ENCODE measurements at places on chromosomes 1 and 21.

GRCh38 chr21:37266515-37267221, 466 bp downstream of the VPS26C start:
- DNase-seq: peak; percentile 20

DNA sequence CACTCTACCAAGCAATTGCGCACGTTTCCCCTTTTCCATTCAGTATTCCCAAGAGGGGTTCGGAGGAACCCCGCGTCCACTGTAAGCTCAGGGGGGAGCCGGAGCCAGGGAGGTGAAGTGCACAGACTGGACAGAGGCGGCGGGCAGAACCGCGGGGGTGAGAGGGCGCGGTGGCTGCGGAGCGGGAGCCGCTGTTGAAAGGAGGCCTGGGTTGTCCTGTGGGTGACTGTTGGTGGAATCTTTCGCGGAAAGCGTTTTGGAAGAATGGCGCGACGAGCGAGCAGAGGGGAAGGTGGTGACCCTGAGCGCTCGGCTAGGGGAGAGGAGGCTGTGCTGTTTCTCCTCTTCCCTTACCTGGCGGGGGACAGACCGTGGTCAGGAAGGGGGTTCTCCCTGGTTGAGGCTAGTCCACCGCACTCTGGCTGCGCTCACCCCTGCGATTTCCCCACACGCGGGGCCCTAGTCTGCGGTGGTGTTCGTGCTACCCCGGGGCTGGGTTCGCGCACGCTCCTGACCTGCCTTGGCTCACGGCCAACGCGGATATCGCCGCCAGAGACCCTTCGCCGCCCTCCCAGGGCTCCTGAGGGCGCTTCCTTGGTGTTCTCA, 92.8 kb downstream of the PRKAB2 start:
- DNase-seq: no peak

GRCh38 chr1:81221564-81221963, 579.2 kb upstream of the ADGRL2 start:
- DNase-seq: no peak

DNA sequence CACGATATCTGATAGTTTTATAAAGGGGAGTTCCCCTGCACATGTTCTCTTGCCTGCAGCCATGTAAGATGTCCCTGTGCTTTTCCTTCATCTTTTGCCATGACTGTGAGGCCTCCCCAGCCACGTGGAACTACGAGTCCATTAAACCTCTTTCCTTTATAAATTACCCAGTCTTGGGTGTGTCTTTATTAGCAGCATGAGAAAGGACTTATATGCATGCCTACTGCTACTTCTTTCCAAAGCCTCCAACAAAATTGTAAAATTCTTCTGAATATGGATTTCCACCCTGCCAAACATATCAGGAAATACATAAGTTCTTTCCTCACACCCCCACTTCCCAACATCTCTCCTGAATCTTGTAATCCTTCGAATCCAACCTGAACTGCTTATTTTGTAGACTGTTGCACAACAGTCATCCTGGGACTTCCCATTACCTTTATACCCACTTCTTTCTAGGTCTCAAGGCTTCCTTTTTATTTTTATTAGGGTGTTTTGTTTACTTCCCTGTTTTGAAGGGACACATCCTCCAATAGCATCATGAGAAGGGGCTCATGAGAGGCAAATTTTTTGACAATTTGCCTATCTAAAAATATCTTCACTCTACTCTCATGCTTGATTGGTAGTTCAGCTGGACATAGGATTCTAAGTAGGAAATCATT, 67.5 kb upstream of the MUTYH start:
- no peak for DNase-seq

DNA sequence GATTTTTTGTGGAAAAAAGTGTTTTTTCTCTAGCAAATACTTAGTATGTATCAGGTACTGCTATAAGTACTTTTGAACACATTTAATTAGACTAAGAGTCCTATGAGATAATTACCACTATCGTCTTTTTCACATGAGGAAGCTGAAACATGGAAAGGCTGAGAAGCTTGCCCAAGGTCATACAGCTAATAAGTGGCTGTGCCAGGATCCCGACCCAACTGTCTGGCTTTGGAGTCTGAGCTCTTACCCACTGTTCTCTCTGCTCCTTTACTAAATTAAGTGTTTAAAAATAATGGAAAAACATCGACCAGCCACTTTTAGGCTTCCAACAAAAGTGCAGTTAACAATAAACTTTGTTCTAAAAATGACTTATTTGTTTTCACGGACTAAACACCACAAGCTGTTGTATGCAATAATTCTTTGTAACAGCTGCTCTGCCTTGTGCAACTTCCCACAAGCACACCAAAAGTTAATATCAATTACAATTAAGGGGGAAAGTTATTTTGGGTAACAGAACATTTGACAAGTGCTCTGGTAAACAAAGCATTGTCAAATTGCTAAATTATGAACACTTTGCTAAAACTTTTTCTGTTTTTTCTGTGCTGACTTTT, 75.7 kb downstream of the CRB1 start:
- no peak for DNase-seq

Measured in activated CD8-positive, alpha-beta memory T cell treated with anti-CD3 and anti-CD28 coated beads for 48 hours (primary cell).